ENCODE measurements at places on chromosomes 12 and 14.

DNA sequence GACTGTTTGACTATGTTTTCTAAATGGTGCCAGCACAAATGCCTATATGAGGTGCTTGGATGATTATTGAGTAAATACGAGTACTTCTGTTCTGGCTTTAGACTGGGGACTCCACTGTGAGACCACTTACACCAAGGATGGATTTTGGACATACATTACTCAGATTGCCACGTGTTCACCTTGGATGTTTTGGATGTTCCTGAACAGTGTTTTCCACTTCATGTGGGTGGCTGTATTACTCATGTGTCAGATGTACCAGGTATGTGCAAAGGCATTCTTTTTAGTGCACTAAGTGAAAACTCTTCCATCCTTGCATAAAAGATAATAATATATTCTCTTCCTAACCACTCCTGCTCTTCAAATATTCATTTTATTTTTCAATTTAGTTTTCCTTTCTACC, 30.7 kb downstream of the CSRP2 start:
- no peak for DNase-seq

- DNase-seq = no peak
Measured at GRCh38 chr12:59708064-59708463, 112.2 kb downstream of the SLC16A7 start.

DNA sequence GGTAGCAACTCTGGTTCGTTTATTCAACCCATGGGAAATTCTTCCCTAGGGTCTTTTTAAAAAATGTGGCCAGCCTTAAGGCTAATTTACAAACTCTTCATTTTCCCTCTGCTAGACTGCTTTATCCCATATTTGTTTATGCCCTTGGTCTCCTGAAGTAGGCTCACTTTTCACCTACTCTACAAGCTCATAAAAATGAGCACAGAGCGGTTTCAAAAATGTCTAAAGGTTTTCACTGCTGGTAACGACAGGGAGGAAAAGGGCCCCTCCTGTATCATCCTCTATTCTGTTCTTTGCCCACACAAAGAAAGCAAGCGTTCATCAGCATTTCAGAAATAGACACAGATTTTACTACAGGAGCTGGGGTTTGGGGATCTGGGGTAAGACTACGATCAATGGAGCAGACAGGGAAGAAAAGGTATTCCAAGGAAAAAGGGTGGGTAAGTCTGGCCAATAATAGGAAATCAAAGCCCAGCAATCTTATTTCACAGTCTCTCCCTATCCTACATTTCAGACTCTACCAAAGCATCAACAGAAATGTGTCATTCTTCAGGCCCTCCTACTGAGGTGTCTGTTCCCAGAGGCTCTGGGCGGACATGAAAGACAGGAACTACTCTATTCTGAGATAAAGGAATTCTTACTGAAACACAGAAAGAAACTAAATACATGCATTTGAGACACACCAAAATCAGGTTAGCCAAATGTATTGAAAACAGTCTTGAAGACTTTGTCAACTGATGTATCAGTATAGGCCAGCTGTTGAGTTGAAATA, 86.4 kb downstream of the SPPL3 start:
- no peak for DNase-seq

- DNase-seq = no peak
Measured at GRCh38 chr14:19911114-19911513, 9.3 kb upstream of the OR4K5 start.

DNA sequence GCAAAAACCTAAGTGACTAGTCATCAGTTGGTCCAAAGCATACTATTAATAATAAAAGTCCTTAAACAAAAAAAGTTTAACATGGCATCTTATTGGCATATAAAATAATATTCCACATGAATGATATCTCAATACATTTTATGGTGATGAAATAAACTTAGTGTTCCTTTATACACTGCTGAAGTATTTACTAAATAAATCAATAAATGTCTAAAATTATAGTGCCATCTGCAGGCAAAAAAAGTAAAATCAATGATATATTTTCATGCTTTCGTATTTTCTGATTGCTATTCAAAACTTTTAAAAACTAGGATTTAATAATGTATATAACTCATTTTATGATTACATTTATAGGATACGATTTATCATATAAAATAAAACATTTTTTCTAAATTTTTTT, 30.5 kb downstream of the PUS7L start:
- DNase-seq = no peak

GRCh38 chr14:77141214-77142004, at the start of gene ZDHHC22:
TSS of gene ZDHHC22 (minus strand) at chr14:77141791. CDS start at chr14:77139738, 2,053 bp downstream.
- peak; percentile 42 for DNase-seq

GRCh38 chr12:107567876-107568619, 117.6 kb upstream of the PWP1 start:
- DNase-seq = no peak

DNA sequence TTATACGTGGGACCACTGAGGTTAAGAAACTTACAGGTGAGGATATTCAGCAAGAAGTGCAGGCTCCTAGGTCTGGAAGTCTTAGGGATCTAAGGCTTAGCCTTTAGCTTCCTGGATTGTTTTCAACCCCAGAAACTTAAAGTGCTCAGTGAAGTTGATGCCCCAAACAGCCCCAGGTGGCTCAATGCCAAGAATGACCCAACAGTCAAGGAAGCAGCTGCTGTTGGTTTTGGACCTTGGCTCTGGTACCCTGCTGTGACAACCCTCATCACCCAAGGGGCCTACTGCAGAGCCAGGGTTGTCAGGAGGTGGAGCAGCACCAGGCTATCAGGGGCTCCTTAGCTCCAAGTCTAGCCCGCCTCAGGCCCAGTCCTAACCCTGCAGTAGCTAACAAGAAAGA, 36.8 kb downstream of the VDR start:
- DNase-seq = no peak

DNA sequence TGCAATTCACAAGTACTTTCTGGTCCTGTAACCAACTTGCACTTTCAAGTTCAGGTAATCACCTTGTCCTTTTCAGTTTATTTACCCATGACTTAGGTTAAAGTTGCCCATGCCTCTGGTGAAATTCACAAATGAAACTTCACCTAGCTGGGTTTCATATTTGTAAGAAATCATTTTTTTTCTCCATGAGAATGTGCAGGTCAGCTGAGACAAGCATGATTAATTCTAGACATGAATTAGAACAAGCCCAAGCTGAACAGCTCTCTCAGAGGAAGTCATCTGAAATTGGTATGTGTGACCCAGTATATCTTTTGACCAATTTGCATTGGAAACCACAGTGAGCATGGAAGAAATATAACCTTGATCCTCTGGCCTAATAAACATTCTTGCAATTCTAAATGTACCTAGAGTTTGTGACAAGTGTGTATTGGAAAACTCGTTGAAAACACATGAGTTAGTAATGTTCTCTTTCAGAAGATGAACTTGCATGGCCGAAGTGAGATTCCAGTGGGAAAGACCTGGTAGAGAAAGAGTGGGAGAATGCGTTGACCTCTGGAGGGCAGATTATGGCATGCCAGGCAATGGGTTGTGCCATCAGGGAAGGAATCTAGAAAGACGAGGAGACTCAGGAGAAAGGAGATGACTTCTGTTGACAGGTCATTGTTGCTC, 486.5 kb downstream of the ZFP36L1 start:
- no peak for DNase-seq

- no peak for DNase-seq
Measured at GRCh38 chr14:64855721-64856528, 23.8 kb downstream of the SPTB start.

GRCh38 chr14:73729556-73730265, 15.5 kb upstream of the PNMA1 start:
- peak; percentile 22 for DNase-seq

GRCh38 chr12:11154400-11154925, 16.5 kb upstream of the SMIM10L1 start:
- no peak for DNase-seq

GRCh38 chr12:41205070-41205709, 17.1 kb downstream of the PDZRN4 start:
- no peak for DNase-seq

DNA sequence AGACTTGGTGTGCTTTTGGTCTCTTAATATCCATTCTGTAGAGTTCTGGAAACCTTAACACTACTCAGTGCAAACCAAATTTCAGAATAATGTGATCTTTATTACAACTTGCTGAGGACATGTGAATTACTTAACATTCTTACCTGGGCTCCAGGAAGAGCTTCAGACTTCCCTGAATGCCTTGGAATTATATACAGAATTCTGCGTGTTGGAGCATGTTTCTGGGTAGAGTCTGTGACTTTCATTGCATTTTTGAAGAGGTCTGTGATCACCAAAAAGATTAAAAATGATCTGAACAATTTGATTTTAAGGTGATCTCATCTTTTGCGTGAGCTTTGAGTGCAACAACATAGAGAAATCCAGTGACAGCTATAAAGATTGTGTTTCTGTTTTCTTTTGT, 35.4 kb downstream of the ZDHHC17 start:
- no peak for DNase-seq

DNA sequence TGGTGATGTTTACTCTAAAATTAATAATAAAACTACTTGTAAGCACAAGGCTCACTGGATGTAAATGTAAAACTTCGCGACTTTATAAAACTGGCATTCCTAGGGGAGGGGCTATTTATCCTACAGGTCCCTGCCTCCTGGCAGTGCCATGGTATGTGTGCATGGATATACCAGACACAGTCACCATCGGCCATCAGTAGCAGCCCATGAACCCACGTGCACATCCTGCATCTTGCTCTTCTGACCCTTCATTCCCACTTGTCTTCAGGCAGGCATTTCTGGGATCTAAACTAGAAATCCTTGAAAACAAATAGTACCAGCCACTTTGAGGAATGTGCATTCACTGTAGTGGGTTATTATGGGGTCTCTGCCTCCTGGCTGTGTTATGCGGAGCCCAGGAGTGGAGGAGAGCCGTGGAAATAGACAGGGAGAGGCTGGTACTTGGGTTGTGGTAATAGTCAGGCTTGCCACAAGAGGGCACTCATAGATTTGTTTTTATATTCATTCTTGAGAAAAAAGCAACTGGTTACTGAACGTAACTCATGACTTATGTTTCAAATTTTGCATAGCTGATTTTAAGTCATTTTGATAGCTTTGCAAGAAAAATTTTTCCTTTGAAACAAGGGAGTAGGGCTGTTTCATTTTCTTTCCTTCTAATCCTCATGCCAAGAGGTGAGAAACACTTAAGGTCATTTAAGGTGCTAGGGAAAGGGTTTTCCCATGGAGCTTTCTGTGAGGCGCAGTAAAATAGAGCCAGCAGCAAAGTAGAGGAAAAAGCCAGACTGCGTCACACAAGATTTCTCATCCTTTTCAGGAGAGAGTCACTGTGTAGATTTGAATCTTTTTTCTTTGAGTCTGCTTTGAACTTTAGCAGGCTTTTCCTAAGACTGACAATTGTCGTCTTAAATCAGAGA, 17.4 kb upstream of the GALNT16 start:
- DNase-seq = peak; percentile 63

DNA sequence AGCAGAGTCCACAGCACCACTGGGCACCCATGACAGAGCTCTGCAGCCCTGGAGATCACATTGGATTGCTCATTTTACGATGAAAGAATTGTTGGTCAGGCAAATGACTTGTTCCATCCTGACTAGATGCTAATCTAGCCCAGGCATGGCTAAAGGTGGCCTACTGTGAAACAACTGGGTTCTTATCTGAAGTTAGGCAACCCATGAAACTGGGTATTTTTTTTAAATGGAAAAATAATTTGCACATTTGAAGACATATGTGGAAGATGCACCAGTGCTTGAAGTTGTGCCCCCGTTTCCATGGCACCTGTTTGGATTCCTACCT, 8.3 kb downstream of the PYGL start:
- DNase-seq = no peak

- no peak for DNase-seq
Measured at GRCh38 chr14:56933446-56933845, 123.2 kb upstream of the OTX2 start.

DNA sequence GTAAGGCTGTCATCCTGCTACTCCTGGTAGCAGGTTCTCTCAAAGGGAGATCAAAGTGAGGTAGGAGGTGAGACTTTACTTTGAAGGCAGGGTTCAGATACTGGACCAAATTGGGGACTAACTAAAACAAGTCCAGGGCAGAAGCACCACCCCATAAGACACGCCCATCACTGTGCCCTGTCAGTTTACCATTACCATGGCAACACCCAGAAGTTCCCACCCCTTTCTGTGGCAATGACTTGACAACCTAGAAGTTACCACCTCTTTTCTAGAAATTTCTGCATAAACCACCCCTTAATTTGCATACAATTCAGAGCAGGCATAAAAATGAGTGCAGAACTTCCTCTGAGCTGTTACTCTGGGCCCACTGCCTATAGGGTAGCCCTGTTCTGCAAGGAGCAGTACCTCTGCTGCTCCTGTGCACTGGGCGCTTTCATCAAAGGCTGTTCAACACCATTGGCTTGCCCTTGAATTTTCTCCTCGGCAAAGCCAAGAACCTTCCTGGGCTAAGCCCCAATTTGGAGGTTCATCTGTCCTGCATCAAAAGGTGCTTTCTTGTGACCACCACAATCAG, 64.8 kb upstream of the MAX start:
- no peak for DNase-seq

- DNase-seq = no peak
Measured at GRCh38 chr12:40107803-40108620, 2.1 kb upstream of the SLC2A13 start.

DNA sequence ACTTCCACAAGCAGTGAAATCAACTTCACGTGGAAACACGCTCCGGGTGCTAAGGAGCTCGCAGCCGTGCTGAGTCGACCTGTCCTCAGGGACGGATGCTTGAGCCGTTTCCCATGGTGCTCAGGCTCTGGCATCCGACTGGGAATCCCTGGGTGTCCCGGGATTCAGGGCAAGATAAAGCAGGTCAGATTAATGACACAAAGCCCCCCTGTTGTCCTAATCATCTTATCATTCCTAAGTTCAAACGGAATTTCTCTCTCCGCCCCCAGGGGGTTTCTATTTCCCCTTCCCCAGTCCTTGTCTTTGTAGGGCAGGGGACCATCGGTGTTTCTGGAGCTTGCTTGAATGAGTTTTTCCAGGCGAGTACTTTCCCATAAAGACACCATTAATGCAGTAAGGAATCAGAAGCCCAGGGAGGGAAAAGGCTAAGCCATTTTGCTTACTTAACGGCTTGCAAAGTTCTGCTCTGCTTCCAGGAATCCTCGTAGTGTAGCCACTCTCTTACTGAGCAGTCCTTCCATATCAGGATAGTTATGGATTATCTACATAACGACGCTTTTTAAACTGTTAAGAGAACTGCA, 116.5 kb downstream of the TMEM132C start:
- no peak for DNase-seq
